NCI-H1048 (cell line): ENCODE measurements at places on chromosomes 1 and 21.

DNA sequence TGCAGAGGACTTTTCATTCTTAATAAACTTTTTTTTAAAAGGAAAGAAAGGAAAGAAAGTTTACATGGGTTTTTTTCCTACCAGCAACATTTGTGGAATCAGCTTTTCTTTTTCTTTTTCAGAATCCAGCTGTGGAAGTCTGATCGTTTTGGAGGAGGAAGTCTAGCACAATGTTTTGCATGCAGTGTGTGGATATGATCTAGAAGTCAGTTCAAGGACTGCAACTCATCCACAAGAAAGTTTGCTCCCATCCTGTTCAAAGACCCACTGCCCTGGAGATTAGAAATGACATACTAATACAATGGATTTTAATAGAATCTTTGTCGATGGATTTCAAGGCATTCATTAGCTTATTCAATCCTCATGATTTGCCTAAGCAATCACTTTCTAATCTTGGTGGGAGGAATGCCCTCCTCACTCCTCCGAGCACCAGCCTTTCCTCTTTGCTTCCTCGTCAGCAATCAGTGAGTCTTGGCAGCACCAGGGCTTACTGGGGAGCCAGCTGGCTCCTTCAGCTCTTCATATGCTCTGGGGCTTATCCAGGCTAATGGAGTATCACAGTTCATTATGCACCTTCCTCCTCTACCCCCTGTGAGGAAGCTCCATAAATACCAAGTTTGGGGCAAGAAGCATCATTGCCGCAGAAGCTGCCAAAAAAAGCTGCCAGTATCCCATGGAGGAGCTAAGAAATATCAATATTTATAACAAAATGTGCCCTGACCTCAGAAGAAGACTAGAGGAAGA is 392.3 kb upstream of the PKN2 start:
- no peak for DNase-seq

DNA sequence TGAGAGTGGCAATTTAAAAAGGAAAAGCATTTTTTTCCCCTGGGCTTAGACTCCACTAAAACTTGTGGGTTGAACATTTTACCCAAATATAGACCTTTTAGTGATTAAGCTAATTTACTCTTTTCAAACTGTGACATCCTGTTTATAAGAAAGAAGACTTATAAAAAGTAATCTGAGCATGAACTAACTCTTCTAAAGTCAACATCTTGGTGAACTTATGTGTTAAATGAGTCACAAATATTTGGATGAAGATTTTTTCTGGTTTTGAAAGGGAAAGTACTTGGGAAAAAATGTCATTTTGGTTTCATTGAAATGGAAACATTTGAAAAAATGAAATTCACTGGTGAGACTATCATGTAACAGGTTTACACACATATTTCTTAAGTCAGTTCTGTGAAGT is 109.8 kb downstream of the KCNK2 start:
- DNase-seq, result no peak

DNA sequence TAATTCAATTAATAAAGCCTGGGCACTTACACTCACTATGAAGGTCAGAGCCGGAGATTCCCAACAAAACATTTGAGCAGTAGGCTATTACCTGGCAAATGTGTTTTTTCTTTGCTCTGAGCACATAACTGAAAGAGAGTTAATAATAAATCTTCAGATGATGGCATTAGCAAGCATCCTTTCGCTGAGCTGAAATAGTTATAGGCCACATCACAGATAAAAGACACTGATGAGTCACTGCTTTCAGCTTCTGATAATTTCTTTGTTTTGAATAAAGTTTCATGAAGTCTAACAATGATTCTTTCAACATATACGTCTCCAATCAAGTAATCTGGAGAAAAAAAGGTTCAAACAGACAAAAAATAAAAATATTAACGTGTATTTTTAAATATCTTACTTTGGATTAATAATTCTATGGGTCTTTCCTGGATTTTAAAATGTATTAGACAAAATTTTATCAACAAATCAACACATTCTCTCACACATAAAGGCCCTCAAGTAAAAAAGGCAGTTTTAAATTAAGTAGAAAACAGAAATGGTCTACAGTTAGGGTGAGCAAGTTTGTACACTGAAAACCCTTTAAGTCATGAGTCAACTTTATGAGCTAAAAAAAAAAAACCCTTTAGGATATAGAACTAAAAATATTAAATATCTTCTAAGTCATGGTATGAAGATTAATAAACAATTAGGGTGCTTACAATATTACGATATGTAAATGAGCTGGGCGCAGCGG is 33.1 kb downstream of the LTN1 start:
- DNase-seq, result no peak

DNA sequence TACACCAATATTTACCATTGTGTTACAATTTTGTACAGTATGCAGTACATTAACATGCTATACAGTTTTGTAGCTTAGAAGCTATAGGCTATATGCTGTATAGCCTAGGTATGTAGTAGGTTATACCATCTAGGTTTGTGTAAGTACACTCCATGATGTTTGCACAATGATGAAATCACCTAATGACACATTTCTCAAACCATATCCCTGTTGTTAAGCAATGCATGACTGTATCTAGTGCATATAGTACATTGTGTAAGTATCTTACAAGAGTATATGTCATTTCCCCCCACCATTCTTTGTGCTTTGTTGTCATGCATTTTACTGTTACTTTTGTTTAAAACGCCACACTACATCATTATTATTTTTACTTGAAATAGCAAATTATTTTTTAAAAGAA is 65.7 kb upstream of the RNF11 start:
- no peak for DNase-seq

- DNase-seq, result no peak
These were observed 10.9 kb downstream of the LRRC71 start for GRCh38 chr1:156931211-156931952.
